Stimulated activated CD4-positive, alpha-beta T cell treated with anti-CD3 and anti-CD28 coated beads, Interleukin-1b, Interleukin-23, amount 100 ng/mL, for 4 hours (primary cell): ENCODE measurements at places on chromosomes 5 and 9.

GRCh38 chr5:95274011-95274410, 10.9 kb downstream of the MCTP1 start:
- no peak for DNase-seq

DNA sequence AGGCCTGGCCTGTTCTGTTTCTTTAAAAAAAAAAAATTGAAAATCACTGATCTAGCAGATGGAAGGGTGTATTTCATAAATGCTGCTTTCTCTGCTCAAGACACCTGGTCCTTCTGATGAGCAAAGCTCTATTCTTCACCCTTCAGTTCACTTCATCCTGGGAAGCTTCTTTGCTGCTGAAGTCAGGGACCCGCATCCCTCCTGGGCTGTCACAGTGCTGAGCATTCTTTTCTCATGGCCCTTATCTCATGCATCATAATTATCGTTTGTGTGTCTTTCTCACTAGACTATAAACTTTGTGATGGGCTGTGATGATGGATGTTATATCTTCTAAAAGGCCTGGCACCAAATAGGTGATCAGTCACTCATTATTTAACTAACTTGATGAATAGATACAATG, 461.0 kb downstream of the GADD45G start:
- DNase-seq = no peak

GRCh38 chr5:137101544-137101943, 397.6 kb downstream of the SPOCK1 start:
- DNase-seq = no peak

DNA sequence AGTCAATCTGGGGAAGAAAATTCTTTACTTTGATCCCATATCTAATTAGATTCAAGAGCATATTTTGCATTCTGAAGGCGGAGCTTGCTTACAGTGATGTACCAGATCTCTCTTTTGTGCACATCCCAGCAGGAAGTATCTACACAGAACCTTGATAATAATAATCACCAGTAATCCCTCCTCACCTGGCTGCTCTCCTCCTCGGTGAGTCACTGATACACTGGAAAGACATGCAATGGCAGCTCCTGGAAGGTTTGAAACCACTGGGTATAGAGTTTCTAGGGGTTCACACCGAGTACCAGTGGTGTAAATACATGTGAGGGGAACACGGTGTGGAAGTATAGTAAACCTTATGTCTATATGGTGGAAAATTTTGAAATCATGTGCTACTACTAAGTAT, 205.5 kb upstream of the TARS1 start:
- DNase-seq = no peak

DNA sequence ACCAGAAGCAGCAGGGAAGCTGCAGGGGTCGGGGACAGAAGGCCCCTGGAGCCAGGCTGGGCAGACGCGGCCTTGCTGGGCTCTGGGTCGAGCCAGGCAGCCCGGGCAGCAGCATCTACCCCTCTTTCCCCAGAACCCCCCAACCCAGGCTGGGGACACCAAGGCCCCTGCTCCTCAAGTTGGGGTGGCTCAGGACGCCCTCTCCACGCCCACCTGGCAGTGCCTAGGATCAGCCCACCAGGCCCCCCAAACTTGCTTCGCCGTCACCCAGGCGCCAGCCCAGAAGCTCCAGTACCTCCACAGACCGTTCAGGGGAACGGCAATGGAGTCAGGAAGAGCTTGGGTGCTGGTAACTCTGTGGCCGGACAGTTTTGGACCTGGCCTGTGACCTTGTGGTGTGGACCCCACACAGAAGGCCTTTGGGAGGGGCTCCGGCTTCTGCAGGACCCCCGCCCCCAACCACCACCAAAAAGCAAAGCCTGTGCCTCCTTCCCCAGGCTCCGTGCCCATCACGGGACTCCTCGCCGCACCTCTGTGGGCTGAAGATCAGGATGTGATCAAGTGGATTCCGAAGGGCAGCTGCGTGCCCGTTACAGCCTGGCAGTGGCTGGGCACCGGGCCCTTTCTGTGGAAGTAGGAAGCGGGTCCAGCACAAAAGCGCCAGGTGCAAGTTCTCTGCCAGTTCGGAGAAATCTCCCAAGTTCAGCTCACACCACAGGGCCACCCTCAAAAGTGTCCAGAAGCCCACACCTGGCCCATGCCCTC, 2.1 kb downstream of the SLC12A7 start:
- no peak for DNase-seq

DNA sequence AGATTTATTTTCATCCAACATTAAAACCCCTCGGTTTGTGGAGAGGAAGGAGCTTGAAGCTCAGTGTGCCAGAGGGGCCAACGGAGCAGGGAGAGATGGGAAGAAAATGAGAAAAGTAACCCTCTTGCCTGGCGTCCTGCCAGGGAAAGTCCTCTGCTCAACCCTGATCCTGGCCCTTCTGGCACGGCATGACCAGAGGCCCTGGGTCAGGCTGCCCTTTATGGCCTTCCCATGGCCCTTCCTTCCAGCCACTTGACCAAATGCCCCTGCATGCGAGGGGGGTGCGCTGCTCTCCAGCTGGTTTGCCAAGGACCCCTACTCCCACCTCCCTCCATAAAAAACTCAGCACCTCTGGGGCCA, 43.8 kb downstream of the SPRY4 start:
- DNase-seq = no peak

GRCh38 chr9:137666955-137667670, 48.3 kb downstream of the EHMT1 start:
- DNase-seq = no peak

DNA sequence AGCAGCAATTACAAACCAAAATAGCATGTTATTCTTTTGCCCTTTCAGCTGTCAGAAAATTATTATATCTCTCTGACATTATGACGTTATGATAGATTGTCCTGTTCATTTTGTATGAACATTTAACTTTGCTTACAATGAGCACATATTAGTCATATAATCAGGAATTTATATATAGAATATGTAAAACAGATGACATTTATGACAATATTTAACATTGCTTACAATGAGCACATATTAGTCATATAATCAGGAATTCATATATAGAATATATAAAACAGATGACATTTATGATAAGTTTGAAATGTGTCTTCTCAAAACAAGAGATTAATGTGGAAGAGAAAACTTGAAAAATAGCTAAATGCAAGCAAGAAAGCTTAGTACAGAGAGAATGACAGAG, 1180.2 kb downstream of the CDH12 start:
- no peak for DNase-seq

GRCh38 chr5:59317774-59318205, 575.7 kb downstream of the PDE4D start:
- DNase-seq = no peak

- no peak for DNase-seq
Measured at GRCh38 chr9:9790216-9790872, 822.5 kb downstream of the PTPRD start.

GRCh38 chr9:130301483-130302286, 36.1 kb downstream of the HMCN2 start:
- DNase-seq = no peak

DNA sequence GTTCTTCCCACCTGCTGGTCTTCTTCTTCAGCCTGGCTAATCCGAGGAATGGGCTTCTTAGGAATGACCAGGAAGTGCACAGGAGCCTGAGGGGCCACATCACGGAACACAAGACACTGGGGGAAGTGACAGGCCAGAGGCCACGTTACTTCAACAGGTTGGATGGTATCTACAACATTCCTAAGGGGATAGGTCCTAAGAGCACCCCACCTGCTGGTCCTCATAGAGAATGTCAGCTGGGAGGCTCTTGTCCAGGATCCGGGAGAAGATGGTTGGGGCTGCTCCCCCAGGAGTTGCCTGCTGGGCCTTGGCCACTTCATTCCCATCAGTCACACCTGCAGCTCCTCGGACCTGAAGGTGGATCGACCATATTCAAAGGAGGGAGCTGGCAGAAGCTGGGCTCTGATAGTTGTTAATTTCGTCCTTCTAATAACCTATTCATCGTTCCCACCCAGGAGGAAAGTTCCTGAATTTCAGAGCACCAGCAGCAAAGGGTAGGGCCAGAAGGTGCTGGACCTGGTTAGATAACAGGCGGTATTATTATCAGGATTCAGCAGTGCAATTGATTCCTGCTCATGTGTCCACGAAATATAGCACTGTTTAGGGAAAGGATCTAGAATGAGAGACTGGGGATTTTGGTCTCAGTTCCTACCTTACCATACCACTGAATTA, 1.3 kb downstream of the HINT2 start:
- no peak for DNase-seq

DNA sequence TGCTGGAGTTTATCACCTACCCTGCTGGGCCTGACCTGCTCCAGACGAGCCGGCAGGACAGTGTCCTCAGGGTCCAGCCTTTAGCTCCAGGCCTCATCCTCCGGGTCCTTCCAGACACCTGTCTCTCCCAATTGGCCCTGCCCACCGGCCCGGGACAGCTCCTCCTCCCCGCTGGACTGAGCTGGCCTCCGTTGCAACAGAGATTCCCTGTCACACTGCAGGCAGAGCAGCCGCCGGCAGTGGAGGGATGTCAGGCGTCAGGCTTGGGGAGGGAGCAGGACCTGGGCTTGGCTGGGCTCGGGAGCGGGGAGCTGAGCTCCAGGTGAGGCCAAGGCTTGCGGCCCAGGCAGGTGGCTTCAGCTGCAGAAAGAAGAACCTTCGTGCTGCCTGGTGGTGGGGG, 1.7 kb downstream of the KCNT1 start:
- DNase-seq = no peak

DNA sequence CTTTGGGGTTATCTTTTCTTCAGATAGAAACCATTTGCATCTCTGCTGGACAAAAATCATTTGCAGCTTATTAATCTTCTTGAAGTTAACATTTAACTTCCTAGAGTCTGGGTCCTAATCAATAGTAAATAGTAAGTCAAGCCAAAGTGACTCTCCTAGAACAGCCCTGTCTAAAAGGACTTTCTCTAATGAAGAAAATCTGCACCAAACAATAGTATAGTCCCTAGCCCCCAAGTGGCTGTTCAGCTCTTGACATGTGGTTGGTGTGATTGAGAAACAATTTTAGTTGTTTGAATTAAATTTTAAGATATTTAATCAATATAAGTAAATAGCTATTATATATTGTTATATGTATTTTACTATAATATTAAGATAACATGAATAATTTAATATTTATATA, 64.6 kb upstream of the SHB start:
- no peak for DNase-seq

DNA sequence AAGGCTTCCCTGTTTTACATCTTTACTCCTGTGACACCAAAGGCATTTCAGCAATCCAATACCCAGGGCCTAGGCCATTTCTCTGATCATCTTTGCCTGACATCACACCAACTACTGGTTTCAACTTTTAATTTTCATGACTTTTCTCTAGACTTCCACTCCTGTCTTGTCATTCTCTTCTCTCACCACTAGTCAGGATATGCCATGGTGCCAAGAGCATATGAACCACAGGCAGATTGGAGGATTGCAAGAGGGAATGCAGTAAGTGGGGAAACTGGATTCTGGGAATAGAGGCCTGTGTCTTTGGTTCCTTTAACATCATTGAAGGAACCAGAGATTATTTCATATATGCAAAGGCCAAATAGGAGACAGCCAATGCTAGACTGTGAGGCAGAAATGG, 69.3 kb downstream of the ANKRD31 start:
- no peak for DNase-seq

DNA sequence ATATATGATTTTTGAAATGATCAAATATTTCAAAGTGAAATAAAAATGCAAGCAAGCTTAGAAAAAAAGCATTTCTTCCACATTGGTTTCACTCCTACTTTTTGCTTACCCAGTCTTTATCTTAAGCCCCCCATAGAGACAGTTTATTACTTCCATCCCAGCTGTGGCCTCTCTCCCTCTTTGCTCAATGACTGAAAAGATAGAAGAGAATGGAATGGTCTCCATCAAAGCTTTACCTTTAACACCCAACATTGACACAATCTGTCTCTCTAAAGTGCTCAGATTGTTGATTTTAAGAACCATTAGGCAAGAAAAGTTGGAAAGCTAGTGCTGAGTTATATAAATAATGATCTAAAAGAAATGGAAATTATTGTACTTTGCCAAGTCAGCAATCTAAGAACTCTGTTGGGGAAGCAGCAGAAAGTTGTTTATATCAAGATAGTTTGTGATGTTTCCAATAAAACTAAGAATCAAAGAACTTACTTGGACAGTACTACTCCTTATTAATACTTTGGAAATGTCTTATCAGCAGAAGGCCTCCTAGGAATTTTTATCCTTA, 277.5 kb upstream of the NREP start:
- DNase-seq = no peak

GRCh38 chr9:93390953-93391515, 60.5 kb upstream of the FAM120A start:
- no peak for DNase-seq

GRCh38 chr5:159424123-159424522, 93.8 kb upstream of the IL12B start:
- DNase-seq = no peak

DNA sequence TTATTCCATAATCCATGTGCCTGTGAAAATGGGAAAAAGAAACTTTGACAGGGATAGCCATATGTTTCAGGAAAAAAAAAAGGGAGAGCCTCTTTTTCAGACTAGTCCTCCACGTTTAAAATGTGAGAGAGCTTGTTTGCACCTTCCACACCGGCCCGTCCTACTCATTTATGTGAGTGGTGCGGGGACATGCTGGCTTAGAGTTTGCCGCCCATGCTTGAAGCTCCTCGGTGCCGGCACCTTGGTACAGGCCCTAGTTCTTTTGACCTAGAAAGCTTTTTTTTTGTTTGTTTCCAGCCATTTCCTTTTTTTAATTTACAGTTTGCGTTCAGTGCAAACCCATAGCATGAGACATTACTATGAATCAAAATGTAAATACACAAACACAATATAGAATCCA, 27.8 kb downstream of the PSAT1 start:
- DNase-seq = no peak

DNA sequence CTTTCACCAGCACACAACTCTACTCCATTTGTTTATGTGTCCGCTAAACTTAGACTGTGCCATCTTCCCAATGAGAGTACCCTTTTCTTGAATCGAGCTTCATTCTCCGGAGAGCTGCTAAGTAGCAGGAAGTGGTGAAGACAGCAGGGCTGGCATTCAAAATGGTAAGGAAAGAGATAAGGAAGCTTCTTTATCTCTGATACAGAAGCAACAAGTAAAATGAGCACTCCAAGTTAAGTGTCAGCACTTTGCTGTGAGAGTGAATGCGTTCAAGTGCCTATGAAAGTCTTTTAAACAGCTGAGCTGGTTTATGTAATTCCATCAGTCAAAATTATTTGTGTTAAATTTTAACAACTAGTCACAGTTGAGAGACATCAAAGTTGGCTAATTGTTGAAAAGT, 386.8 kb upstream of the PTPRD start:
- DNase-seq = no peak
